Pulmonary artery endothelial cell (primary cell): ENCODE measurements at places on chromosomes 16 and 17.

- no peak for DNase-seq
These were observed 2.2 kb downstream of the TOX3 start for GRCh38 chr16:52544703-52545102.

- DNase-seq = peak; percentile 22
These were observed 15.6 kb upstream of the TMEM98 start for GRCh38 chr17:32912218-32912897.

- peak; percentile 81 for DNase-seq
These were observed at the start of gene CYB5D1 for GRCh38 chr17:7857713-7858521. CYB5D1 (plus strand) TSS chr17:7858003; CDS start chr17:7858135, 132 bp downstream.

DNA sequence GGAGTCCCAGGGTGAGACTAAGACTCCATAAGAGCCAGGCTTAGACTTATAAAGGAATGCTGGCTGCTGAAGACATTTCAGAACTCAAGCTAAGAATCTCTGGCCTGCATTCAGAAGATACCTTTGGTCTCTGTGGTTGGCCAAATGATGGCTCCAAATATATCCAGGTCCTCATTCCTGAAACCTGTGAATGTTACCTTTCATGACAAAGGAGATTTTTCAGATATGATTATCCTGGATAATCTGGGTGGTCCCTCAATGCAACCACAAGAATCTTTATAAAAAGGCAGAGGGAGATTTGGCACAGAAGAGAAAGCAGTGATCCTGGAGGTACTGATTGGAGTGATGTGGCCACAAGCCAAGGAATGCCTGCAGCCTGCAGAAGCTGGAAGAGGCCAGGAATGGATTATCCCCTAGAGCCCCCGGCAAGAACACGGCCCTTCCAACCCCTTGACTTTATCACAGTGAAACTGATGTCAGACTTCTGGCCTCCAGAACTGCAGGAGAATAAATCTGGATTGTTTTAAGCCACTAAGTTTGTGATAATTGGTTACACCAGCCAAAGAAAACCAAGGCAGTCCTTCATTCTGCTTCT is 253.3 kb downstream of the SLC39A11 start:
- no peak for DNase-seq

DNA sequence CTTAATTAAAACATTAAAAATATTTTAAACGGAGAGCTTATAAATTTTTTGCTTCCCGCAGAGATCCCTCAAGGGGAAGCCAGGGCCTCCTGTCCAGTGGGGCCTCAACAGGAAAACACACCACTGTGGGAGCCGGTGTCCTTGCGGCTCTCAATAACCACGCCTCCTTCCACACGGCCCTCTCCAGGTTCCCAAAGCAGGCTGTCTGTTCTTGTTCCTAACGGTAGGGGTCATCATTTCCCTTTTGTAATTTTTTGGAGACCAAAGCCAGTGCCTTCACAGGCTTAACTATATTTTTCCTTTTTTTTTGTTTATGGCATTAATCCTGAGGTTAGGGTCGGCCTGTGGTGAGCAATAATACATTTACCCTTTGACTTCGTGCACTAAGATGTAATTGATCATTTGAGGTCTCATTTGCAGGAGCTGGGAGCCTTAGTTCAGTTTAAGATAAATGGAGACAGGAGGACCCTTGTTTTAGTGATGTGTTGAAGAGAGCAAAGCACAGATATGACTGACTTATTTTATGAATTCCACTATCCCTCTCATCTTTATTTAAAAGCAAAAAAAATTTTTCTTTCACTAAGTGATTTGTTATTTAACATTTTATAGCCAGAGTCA is 77.5 kb upstream of the N4BP1 start:
- peak; percentile 15 for DNase-seq

- DNase-seq = no peak
These were observed 29.4 kb downstream of the TANC2 start for GRCh38 chr17:62995377-62995885.

DNA sequence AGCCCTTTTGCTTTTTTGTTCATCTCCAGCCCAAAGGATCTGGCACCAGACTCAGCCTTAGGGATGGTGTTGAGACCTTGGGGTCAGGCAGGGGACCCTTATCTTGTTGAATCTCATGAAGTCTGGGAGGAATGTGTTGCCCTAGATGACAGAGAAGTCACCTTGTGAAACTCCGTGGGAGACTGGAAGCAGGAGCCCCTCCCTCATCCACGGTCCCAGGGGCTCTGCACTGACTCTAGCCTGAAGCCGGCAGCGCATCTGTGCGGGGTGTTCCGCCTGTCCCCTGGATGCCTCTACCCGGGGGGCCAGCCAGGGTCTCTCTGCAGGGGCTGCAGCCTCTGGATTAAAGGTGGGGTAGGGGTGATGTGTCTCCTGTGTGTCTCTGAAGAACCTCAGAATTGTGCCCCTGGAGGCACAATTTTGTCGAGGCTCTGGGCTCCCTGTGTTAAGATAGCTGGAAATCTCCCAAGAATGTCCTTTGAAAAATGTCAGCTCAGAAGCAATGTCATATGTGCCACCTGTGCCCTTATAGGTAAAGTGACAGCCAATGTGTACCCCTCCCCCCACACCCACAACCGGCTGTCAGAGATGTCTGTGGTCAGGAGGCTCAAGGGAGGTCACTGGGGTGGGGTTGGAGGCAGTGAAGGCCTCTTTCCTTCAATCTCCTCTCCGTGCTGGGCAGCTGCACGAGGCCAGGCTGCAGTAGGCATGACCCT is 32.1 kb upstream of the CDC42EP4 start:
- no peak for DNase-seq

DNA sequence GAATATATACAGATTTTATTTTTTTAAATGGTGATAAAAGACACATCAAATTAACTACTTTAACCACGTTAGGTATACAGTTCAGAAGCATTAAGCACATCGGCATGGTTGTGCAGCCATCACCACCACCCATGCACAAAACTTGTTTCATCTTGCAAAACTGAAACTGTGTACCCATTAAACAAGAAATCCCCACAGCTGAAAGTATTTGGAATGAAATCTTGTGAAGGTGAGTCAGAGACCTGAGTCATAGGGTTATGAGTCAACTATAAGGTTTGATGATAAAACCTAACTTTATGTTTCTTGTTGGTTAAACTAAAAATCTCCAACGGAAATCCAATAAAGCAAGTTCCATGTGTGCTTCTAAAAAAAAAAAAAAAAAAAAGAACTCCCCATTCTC is 561.6 kb upstream of the PSMD7 start:
- DNase-seq = no peak

- DNase-seq = no peak
These were observed 44.1 kb downstream of the PCTP start for GRCh38 chr17:55794725-55795482.

DNA sequence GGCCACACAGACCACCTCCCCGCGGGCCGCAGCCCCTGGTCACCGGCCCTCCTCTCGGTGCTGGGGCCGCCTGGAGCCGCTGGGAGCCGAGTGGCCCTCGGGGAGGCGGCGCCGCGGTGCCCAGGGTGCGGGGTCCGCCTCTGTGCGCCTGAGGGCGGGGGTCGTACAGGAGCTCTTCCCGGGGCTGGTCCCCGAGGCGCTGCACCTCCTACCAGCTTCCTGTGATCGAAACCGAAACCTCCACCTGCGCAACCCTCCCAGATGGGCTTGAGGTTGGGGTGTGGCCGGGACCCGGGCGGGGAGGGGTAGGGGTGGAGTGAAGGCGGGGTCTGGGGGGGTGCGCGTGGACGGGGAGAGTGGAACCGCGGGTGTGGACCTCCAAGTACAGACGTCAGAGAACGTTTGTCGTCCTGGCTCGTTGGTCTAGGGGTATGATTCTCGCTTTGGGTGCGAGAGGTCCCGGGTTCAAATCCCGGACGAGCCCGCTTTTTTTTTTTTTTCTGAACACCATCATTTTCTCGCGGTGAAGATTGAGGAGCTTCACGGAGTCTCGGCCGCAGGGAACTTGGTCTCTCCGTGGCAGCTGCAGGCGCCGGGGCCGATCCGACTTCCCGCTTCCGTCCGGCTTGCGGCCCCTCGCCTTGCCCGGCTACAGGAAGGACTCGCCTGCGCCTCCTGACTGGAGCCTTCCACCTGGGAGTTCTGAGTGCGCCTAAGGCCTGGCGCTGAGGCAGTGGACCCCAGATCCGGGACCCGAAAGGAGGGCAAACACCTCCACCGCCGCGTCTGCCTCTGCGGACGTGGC is 23.9 kb downstream of the ZNF213 start:
- DNase-seq = peak; percentile 33

DNA sequence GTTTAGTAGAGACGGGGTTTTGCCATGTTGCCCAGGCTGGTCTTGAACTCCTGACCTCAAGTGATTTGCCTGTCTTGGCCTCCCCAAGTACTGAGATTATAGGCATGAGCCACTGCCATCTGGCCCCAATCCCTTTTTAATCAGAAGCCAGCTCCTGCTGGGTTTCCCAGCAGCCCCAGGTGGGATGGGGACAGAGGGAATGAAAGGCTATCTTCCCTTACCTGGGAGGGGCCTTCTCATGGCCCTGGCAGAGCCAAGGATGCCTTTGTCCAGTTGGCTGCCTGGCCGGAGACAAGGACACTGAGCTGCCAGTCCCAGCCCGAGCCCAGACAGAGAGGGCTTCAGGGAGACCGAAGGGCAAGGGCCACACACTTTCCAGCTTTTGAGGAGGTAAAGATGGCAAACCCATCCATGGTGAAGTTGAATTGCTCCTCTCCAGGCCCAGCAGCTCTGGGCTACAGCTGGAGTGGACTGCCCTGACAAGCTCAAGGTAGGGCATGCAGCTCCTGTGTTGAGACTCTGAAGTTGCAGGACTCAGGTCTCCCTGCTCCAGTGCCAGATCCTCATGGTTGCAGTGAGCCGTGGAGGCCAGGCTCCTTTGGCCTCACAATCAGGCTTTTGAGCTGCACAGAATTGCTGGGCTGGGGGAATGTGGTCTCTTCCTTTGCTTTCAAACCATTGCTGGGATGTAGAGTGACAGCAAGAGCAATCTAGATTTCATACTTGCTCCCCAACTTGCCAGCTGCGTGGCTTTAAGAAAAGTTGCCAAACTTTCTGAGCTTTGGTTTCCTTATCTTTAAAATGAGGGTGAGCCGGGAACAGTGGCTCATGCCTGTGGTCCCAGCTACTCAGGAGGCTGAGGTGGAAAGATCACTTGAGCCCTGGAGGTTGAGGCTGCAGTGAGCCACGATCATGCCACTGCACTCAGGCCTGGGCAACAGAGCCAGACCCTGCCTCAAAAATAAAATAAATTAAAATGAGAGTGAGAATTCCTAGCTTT is 44.5 kb upstream of the IL34 start:
- no peak for DNase-seq

DNA sequence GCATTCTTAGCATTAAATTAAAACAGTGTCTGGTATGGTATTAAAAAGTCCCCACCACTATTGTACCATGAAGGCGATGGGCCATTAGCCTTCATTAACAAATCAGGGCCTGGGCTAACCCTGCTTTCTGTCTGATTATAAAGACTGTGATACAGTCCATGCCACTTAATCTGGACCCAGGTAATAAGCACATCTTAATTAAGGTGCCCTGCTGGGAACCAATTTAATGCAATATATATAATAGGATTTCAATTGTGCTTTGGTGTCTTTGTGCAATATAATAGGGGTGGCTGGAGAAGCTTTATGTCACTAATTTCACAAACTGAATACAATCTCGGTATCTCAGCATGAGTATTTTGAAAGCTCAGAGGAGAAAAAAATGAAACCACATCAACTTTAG is 64.4 kb upstream of the CDH8 start:
- no peak for DNase-seq

GRCh38 chr17:40563220-40564052 is 1.8 kb downstream of the CCR7 start:
- DNase-seq = no peak

DNA sequence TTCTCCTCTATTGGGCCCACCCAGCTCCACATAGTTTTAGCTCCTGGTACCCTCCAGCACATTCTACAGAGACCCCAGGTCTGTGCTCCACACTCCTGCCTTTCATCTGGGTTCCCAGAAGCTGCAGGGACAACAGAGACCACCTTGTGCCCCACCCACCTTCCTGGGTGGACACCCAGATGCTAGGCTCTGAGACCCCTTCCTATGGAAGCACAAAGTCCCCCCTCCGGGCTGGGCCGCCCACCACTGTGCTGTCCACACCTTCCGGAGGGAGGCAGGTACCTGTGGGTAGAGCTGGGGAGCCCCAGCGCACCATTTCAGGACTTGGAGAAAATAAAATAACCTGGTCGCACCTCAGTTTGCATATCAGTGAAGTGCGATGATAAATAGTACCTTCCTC is 224.9 kb upstream of the FOXF1 start:
- DNase-seq = no peak

DNA sequence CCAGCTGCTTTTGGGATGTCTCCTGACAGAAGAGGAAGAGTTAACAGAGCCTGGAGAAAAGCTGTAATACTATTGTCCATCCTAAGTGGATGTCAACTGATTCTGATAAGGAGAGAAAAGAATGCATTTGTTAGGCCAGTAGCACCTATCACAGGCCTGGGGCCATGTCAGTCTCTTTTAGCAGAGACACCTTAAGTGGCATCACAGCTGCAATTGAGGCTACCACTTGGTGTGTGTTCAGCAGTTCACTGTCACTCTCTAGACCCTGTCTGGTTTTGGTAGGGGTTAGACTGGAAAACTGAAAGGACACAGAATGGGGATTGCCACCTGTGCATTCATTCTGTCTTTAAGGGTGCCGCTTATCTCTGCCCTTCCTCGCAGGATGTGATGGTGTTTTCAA is 42.0 kb downstream of the PSMD12 start:
- DNase-seq = no peak

DNA sequence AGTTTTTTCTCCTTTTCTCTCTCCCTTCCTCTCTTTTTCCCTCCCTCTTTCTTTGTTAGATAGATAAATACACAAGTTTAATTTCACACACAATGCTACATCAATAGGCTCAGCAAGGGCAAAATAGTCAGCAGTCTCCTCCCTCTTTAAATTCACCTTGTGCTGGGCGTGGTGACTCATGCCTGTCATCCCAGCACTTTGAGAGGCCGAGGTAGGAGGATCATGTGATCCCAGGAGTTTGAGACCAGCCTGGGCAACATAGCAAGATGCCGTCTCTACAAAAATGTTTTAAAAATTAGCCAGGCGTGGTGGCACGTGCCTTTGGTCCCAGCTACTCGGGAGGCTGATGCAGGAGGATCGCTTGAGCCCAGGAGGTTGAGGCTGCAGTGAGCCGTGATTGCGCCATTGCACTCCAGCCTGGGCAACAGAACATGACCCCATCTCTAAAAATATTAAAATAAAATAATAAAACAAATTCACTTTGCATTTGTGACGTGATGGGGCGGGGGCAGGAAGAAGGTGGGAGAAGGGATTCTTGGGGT is 27.4 kb downstream of the IL21R start:
- DNase-seq = no peak

GRCh38 chr17:66375121-66375520 is 72.7 kb downstream of the PRKCA start:
- DNase-seq = no peak

DNA sequence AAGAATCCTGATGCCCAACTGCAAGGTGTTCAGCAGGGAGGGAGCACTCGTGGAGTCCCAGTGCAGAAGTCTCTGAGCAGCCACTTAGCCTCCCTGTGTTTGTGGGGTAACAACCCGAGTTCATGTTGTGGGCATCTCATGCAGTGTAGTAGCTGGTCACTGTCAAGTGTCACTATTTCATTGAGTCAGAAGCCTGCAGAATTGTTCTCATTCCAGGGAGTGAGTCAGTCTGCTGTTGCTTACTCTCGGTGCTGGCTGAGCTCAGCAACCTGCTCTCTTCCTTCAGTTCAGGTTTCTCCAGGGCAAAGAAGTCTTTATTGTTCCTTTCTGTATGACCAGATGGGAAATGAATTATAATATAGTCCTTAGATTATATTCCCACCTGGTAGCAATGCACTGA is 24.1 kb downstream of the HMOX2 start:
- peak; percentile 62 for DNase-seq
